Endothelial cell (in vitro differentiated cells): ENCODE measurements at places on chromosomes 4 and X. TPM values are rescaled to one million over a fixed set of nuclear protein-coding genes. Genes with fewer than 3 reads are reported as not detected.

WFS1 gene
- total RNA-seq = 53.2 TPM

UCP1 gene
- 19.5 TPM for total RNA-seq

ADH6 gene
- total RNA-seq = not detected

NAP1L3 gene
- total RNA-seq = 18.3 TPM

- peaks cover 3% of the 10 kb centered on the region for H3K36me3 ChIP-seq
- peak overlapping the region; percentile 95 for H3K27ac ChIP-seq
- peaks cover 5% of the 10 kb centered on the region for H3K4me1 ChIP-seq
- peak overlapping the region; percentile 99 for H3K4me3 ChIP-seq
- peak; percentile 35 for DNase-seq
These were observed 1.1 kb downstream of the OGT start for GRCh38 chrX:71533851-71534561.

TCEAL7 gene
- 23.7 TPM for total RNA-seq

DNA sequence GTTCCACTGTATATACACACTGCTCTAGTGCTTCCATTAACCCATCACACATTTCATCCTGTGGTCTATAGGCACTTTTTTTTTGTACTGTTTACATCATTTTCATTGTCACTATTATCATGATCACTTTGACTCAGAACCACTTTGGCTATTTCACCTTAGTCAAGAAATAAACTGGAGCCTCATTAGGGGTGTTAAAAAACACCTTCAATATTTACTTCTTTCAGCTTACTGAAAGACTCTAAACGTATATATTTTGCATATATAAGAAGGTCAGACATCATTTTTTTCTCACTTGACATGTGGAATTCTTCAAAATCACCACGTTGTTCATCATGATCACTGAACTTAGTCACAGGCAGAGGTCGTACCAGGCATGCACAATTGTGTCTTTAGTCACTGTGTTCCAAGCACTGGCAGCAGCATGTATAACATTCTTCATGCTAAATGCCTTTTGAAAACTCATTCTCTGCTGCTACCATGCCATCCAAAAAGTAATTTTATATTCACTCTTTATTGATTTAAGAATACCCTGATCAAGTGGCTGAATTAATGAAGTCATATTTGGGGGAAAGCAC, 229.2 kb upstream of the ARSJ start:
- H3K27ac ChIP-seq = no peak overlapping the region
- peaks cover 1% of the 10 kb centered on the region for H3K27me3 ChIP-seq
- H3K4me1 ChIP-seq = no peaks in the 10 kb centered on the region
- no peak overlapping the region for H3K4me3 ChIP-seq
- H3K36me3 ChIP-seq = no peaks in the 10 kb centered on the region
- no peak for DNase-seq

PTPN13 gene
- total RNA-seq = 5.6 TPM

HTN1 gene
- total RNA-seq = not detected

GRCh38 chr4:158571736-158572135, 50.1 kb downstream of the RXFP1 start:
- no peaks in the 10 kb centered on the region for H3K4me1 ChIP-seq
- no peak overlapping the region for H3K27ac ChIP-seq
- H3K4me3 ChIP-seq = no peak overlapping the region
- no peaks in the 10 kb centered on the region for H3K36me3 ChIP-seq
- DNase-seq = no peak
- peaks cover 7% of the 10 kb centered on the region for H3K27me3 ChIP-seq

DNA sequence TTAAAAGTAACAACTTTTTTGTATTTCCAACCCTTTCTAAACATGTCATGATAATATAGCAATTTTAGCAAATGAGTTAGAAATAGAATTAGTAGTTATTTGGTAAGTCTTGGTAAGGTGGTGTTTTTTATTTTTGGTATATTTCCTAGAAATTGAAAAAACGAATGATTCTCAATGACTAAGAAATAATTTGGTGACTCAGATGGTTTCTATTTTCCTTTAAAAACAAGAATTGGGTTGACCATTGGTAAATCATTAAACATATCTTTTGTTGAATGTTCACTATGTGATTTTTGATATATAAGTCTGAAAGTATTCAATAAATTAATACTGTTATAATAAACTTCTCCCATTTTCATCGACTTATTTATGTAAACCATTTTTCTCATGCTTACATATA, 206.2 kb upstream of the BANK1 start:
- H3K27me3 ChIP-seq = no peaks in the 10 kb centered on the region
- no peak for DNase-seq
- no peaks in the 10 kb centered on the region for H3K36me3 ChIP-seq
- no peaks in the 10 kb centered on the region for H3K4me1 ChIP-seq

TLL1 gene
- total RNA-seq = 48.0 TPM

DNA sequence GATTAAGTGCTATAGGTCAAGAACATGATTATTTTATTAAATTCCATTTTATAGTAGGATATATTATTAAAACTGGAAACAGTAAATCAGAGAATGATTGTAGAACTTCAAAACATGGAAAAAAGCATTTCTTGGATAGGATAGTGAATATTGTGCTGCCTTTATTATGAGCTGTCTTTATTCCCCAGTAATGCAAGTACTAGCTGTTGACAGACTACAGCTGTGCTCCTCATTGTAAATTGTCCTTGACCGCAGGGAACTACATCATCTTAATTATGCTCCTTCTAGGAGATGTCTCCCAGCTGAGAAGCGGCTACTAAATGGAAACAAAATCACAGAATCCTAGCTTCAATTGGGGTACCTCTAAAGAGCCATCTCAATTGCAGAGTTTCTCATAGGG, 1457.2 kb upstream of the PCDH7 start:
- no peaks in the 10 kb centered on the region for H3K4me1 ChIP-seq
- H3K27me3 ChIP-seq = no peaks in the 10 kb centered on the region
- H3K27ac ChIP-seq = no peak overlapping the region
- H3K36me3 ChIP-seq = no peaks in the 10 kb centered on the region
- no peak overlapping the region for H3K4me3 ChIP-seq
- no peak for DNase-seq

SHROOM2 gene
- total RNA-seq = 22.3 TPM

GRCh38 chr4:13902146-13902545, 274.6 kb upstream of the BOD1L1 start:
- DNase-seq = no peak
- no peaks in the 10 kb centered on the region for H3K36me3 ChIP-seq
- H3K27ac ChIP-seq = no peak overlapping the region

SSX3 gene
- total RNA-seq = not detected

NUP62CL gene
- 9.3 TPM for total RNA-seq

DNA sequence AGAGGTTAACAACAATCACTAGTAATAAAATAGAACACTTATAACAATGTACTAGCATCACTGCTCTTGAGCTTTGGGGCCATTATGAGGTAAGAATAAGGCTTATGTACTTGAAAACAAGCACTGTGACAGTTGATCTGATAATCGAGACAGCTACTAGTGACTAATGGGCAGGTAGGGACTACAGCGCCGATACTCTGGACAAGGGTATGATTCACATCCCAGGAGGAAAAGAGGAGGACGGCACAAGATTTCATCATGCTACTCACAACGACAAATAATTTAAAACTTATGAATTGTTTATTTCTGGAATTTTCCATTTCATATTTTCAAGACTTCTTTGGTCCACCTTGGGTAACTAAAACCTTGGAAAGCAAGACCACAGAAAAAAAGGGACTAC, 62.3 kb downstream of the FAM184B start:
- H3K27ac ChIP-seq = no peak overlapping the region
- H3K4me1 ChIP-seq = no peaks in the 10 kb centered on the region
- H3K4me3 ChIP-seq = no peak overlapping the region
- H3K27me3 ChIP-seq = no peaks in the 10 kb centered on the region
- no peak for DNase-seq
- no peaks in the 10 kb centered on the region for H3K36me3 ChIP-seq

RBMXL3 gene
- not detected for total RNA-seq

- no peaks in the 10 kb centered on the region for H3K36me3 ChIP-seq
- no peaks in the 10 kb centered on the region for H3K4me1 ChIP-seq
- H3K27ac ChIP-seq = no peak overlapping the region
- H3K27me3 ChIP-seq = no peaks in the 10 kb centered on the region
These were observed 22.1 kb upstream of the HSD17B10 start for GRCh38 chrX:53456254-53456653.

GRCh38 chr4:141004823-141005222, 128.4 kb downstream of the RNF150 start:
- H3K4me1 ChIP-seq = no peaks in the 10 kb centered on the region
- DNase-seq = no peak
- H3K4me3 ChIP-seq = no peak overlapping the region
- no peak overlapping the region for H3K27ac ChIP-seq
- H3K36me3 ChIP-seq = no peaks in the 10 kb centered on the region

NOA1 gene
- 20.3 TPM for total RNA-seq

GRCh38 chr4:110452546-110452945, 23.4 kb upstream of the ENPEP start:
- no peaks in the 10 kb centered on the region for H3K36me3 ChIP-seq
- H3K27me3 ChIP-seq = no peaks in the 10 kb centered on the region
- no peak for DNase-seq
- no peak overlapping the region for H3K27ac ChIP-seq
- no peak overlapping the region for H3K4me3 ChIP-seq

STATH gene
- total RNA-seq = not detected

ANAPC4 gene
- 20.1 TPM for total RNA-seq

ARSJ gene
- 11.2 TPM for total RNA-seq

RHOH gene
- 20.4 TPM for total RNA-seq

BEX2 gene
- total RNA-seq = 50.4 TPM
